ENCODE measurements at places on chromosomes 4 and X. TPM values are rescaled to one million over a fixed set of nuclear protein-coding genes. Genes with fewer than 3 reads are reported as not detected.
A peak's percentile ranks its signal among the peaks of the same experiment; 100 is the strongest.

DNA sequence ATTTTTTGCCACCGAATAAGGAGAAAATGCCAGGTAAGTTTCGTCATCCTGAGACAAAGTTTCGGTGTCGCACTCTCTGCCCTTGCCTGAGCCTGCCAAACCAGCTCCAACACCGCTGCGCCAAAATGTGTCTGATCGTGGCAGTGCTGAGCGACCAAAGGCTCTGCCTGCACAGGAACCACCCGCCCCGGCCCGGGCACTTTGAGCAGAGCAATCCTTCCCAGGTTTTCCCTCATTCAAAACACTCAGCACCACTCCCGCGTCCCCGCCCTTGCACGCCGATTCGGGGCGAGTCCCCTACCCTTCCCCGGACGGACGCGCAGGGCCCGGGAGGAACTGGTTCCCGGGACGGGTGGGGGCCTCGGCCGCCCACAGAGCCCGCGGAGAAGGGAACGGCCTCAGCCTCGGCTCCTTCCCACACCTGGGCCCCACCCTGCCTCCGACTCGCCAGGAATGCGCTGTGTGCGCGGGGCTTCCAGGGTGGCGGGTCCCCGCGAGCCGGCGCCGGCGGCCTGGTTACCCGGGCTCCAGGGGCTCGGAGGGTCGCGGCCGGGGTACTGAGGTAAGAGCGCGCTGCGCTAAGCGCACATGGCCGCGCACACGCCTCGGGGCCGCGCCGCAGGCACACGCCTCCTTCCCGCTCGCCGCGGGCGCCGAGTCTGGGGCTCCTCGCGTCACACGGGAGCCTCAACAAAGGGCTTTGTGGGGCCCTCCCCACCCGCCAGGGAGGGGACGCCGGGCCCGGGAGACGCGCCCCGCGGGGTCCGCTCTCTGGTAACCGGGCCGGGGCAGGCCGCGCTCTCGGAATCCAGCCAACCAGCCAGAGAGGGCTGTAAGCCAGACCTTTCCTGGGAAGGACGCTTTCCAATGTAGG is at the start of gene C4orf36:
Gene C4orf36, minus strand, starts transcription at position 661 of the 874 bp plus-strand sequence. CDS start 902 bp downstream, outside the sequence.
- DNase-seq, result peak; percentile 40

DNA sequence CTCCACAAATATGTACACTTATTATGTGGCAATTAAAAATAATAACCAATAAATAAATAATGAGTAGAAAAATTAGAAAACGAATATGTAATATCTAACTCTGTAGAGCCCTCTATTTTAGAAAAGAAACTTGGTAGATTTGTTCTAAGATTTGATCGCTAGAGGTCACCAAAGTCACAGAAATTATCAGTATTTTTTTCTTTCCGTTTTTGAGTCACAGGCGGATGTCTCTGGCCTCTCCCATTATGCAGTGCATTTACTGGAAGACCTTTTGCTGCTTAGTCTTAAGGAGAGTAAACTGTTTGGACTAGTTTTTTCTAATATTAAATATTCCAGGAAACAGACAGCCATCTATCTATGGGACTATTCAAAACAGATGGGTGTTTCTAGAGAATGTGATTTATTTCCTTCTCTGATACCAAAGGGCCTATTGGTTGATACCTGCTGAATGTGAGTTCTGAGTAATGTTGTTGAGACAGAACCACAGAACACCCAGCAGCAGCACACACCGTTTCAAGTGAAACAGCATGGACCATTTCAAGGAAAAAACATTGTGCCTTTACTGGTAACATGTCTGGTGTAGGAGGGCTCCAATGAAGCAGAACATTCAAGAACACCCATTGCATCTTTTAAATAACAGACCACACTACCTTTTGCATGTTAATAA is 34.0 kb upstream of the GYPA start:
- no peak for DNase-seq

DNA sequence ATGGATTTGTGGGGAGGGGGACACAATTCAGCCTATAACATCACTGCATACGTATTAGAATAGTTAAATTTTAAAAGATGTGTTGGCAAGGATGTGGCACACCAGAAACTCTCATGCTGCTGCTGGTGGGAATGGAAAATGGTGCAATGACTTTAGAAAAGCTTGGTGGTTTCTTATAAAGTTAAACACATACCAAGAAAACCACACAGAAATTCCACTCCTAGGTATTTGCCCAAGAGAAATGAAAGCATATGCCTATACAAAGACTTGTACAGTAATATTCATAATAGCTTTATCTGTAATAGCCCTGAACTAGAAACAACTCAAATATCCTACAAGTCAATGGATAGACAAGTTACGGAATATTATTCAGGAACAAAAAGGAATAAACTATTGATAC is 71.3 kb upstream of the PDHA1 start:
- DNase-seq, result no peak

- DNase-seq, result no peak
Observed at GRCh38 chr4:109912706-109913595, at the start of gene EGF. Gene EGF, plus strand, starts transcription at chr4:109912883. Its CDS starts 453 bp downstream, at chr4:109913336.

GRCh38 chrX:38154818-38155217 is 65.9 kb downstream of the SRPX start:
- DNase-seq, result no peak

DNA sequence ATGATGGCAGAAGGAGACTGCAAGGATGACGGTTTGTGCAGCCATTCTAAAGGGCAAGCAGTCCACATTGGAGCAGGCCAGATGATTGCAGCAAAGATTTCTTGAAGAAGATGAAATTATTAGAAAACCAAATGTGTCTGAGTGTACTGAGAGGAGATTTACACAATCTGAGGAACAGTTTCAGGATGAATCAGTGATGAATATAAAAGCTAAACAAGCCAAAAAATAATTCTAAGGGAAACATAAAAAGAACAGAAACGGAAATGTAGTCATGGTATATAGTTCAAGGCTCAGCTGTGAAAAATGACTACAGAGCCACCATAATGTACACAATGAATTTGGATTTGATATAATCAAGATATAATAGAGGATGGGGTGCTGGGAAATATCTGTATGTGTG is 168.5 kb downstream of the PDGFC start:
- DNase-seq, result no peak

DNA sequence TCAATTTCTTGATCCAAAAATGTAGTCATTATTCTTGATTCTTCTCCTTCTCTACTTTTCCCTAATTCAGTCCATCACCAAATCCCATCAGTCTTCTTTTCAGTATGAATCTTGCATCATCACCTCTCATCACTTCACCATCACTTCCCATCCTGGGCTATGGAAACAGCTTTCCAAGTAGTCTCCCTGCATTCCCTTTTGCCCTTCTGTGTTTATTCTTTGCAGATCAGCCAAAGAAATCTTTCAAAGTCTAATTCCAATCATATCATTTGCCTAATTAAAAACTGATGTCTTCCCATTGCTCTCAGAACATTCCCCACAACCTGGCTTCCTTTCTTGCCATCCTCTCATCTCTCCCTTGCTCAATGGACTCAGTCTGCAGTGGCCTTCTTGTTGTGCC is 201.7 kb upstream of the ADAMTS3 start:
- no peak for DNase-seq

The TEC gene
- total RNA-seq, result 4.3 TPM

- no peak for DNase-seq
Observed at GRCh38 chrX:23505531-23506303, 161.6 kb upstream of the PRDX4 start.

DNA sequence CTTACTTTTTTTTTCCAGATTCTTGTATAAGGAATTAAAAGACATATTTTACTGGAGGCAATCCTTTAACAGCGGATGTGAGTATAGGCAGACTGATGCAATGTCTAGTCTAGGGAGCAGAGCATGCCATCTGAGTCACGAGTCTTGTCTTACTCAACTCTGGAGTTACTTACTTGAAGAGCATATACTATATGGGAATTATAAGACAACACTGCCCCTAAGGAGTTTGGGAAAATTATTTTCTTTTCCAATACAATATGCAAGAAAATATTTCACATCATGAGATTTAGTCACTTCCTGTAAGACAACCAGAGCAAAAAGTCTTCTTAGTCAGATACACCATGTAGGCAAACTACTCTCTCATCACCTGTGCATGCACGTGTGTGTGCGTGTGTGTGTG is 537.3 kb upstream of the FTHL17 start:
- no peak for DNase-seq

The NR3C2 gene
- 7.1 TPM for total RNA-seq

- DNase-seq, result no peak
Observed at GRCh38 chrX:118499295-118499694, 3.7 kb downstream of the DOCK11 start.

The MAGEA3 gene
- total RNA-seq, result not detected

The TLR3 gene
- total RNA-seq, result not detected

The EGF gene
- total RNA-seq, result not detected

The KDR gene
- total RNA-seq, result not detected

GRCh38 chr4:70687392-70687791 is 940 bp upstream of the UTP3 start:
- DNase-seq, result no peak

DNA sequence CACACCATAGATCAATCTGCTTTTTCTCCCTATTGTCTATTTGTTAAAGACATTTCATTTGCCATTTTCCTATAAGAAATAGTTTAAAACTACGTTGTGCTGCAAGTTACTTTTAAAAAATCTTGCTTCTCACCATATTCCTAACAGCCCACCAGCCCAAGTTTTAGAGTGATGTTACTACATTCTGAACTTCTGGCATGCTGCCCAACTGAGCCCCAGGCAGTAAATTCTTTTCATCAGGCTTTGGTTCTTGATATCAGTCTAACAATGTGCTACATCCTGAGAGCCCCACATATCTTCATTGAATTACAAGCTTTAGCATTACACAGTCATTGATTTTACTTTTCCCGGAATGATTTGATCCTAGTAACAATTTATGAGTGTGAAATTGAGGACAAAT is 283.8 kb upstream of the IL1RAPL1 start:
- no peak for DNase-seq

The SRPK3 gene
- total RNA-seq, result not detected

GRCh38 chr4:184282251-184282713 is 64.6 kb upstream of the ENPP6 start:
- peak; percentile 68 for DNase-seq

- no peak for DNase-seq
Observed at GRCh38 chr4:139438141-139438540, 15.8 kb upstream of the RAB33B start.

GRCh38 chrX:24777660-24778059 is 83.9 kb downstream of the POLA1 start:
- no peak for DNase-seq

The SUPT20HL1 gene
- total RNA-seq, result 0.21 TPM

DNA sequence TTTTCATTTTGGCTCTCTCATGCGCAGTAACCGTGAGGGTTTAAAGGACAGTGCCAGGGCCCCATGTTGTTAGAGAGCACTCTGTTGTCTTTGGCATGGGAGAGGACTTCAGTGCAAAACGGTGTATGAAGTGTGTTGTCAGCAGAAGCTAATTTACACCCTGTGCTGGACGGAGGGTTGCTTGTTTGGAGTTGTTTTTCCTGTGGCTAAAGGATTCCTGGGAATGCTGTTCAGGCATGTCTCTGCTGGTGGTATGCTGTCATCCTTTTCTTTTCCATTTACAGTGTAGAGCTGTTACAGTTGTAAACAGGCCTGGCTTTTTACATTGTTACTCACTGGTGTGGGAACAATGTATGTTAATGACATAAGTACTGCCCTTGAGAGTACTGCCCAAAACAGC is 206.3 kb downstream of the CBR4 start:
- DNase-seq, result no peak

The NOCT gene
- total RNA-seq, result 17.9 TPM

The MUC7 gene
- not detected for total RNA-seq

DNA sequence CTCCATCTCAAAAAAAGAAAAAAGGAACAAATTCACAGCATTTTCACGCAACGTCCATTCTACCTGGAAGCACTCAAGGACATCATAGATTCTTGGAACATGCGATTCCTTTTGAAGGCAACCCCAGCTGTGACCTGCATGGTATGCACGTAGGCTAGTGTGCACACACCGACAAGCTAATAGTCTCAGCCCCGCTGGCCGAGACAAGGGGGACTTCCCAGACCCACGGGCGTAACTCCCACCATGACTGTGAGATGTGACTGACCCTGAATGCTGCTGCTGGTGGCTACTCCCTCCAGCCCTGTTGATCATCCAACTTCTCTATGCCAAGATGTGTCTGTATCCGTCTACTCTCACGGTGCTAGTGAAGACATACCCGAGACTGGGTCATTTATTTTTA is 78.3 kb downstream of the CRLF2 start:
- DNase-seq, result no peak

DNA sequence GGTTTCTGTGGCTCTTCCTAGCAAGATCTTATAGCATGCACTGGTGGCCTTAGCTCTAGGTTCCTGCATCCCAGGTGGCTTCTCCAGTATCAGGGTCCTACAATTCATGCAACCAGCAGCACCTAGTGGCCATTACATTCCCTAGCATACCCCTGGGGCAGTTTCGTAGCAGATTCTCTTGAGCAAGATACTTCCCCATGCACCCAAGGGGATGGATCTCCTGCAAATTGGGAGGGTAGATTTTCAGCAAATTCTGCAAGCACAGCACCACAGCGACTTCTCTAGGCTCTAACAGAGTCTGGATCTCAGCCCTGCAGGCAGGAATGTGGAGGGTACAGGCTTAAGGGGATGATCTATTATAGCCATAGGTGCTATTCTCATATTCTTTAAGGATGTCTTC is 13.1 kb upstream of the SLC9B1 start:
- DNase-seq, result no peak

GRCh38 chr4:740656-741282 is 35.1 kb downstream of the PCGF3 start:
- no peak for DNase-seq

GRCh38 chr4:13777341-13777740 is 149.8 kb upstream of the BOD1L1 start:
- DNase-seq, result no peak

DNA sequence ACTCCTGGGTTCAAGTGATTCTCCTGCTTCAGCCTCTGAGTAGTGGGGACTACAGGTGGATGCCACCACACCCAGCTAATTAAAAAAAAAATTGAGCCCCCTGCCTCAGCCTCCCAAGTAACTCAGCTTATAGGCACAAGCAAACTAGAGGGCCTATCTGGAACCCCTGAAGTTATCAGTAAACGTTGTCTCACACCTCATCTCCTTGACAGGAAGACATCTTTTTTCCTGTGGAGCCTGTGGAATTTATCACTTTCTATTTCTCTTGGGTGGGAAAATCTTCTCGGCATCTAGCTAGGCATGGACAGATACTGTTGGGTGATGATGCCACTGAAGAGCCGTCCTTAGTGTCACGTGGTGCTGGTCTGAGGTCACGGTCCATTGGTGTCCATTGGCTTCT is 171.3 kb downstream of the SOWAHB start:
- DNase-seq, result no peak

The HELT gene
- total RNA-seq, result not detected

The F8A3 gene
- total RNA-seq, result 20.8 TPM

- no peak for DNase-seq
Observed at GRCh38 chr4:13982010-13982409, 354.5 kb upstream of the BOD1L1 start.

- DNase-seq, result no peak
Observed at GRCh38 chr4:156295676-156296195, 342.1 kb upstream of the CTSO start.

The RPL10 gene
- total RNA-seq, result 2,520 TPM

GRCh38 chr4:14864365-14865030 is 137.8 kb upstream of the CPEB2 start:
- DNase-seq, result no peak

GRCh38 chr4:156169011-156169410 is 215.3 kb upstream of the CTSO start:
- DNase-seq, result no peak

All from activated naive CD4-positive, alpha-beta T cell treated with anti-CD3 and anti-CD28 coated beads, Interleukin-2, amount 50 U/mL, for 72 hours (primary cell).